ENCODE measurements at places on chromosomes 1 and 21.

GRCh38 chr1:244074559-244075171 is 23.6 kb downstream of the ZBTB18 start:
- DNase-seq, result no peak

DNA sequence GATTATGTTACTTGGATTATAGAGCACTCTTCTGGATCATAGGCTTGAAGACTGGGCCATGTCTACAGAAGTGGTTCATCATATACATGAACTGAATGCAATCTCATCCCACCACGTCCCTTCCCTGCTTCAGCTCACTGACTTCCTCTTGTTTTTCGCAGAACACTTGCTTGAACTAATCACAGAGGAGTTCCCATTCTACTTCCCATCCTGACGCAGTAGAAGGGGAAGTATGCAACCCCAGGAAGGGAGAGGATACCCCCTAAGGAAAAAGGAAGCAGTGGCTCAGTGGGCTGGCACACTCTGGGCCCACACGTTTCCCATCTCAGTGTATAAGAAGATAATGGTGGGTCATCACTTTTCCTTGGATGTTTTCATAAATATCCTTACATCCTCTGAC is 36.2 kb downstream of the CASQ2 start:
- no peak for DNase-seq

DNA sequence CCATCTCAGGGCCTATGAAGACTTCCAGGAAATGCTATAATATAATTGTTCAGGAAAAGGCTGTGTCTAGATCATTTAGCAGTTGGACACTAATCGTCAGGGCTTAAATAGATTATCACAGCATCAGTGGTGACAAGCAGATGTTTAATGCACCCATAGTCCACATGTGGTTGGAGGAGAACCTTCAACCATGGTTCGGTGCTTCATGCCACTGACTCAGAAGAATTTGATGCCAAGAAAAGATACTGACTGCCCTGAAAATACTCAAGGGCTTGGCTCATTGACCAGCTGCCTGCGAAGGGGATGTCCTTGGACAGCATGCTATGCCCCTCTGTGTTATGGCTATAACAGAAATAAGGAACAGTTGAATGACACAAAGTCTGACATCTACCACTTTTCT is 175.7 kb downstream of the HHIPL2 start:
- DNase-seq, result no peak

GRCh38 chr1:115596080-115596780 is 45.5 kb upstream of the VANGL1 start:
- no peak for DNase-seq

DNA sequence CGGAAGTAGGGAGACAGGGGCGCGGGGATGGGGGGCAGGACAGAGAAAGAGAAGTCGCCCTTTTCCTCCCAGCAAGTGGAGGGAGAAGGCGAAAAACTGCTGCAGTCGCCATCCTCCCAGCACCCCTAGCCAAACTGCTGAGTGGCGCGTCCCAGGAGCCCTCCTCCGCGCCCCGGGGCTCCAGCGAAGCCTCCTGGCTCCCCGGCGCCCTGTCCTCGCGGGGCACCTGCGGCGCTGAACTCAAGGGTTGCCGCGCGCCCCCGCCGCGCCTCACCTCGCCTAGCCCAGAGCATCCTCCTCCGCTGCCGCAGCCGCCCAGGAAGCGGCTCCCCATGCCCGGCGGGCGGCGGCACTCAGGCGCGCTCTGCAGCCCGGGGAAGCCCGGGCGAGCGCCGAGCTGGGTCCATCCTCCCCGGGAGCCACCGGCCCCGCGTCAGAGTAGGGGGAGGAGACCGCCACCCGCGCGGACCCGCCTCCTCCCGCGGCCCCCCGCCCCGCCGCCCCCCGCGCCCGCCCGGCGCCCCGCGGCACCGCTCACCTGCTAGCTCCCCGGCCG is at the start of gene DAB1:
DAB1 (minus strand) TSS at position 405 of the 556 bp plus-strand sequence. CDS start 133,030 bp downstream, outside the sequence.
- no peak for DNase-seq

- no peak for DNase-seq
These were observed 60.6 kb upstream of the LAMC2 start for GRCh38 chr1:183125279-183125999.

DNA sequence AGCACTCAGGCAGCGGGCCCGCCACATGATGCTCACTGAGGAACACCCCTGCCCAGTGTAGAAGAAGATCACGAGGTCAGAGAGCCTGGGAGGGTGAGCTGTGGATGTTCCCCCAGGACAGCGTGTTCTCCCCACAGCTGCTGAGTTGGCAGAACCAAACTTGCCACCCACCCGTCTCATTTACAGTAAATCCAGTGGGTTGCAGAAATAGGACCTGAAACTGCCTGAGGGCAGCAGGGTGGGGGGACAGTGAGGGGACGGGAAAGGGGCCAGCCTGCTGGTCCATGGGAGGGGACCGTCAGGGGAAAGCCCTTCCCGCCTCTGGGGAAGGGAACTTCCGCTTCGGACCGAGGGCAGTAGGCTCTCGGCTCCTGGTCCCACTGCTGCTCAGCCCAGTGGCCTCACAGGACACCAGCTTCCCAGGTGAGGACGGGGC is at the start of gene C1QB:
C1QB (plus strand) TSS at position 356 of the 436 bp plus-strand sequence. CDS start 6,227 bp downstream, outside the sequence.
- no peak for DNase-seq

GRCh38 chr1:1877865-1878436 is 12.9 kb downstream of the GNB1 start:
- no peak for DNase-seq

DNA sequence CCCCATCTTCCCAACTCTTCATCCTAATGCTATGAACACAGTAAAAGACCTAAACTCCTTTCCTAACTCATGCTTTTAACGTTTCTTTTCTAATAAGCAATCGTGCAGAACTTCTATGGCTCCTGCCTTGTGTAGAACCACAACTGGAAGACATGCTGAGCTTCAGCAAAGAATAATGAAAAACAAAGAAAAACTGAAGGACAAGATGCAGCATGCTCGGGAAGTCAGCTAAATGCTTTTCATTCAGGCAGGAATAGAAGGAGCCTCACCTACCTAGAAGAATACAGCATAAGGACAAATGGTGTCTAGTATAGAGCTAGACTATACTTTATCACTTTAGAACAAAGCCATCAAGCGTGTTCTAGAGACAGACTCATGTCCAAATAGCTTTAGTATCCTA is 45.9 kb downstream of the LUZP1 start:
- no peak for DNase-seq

DNA sequence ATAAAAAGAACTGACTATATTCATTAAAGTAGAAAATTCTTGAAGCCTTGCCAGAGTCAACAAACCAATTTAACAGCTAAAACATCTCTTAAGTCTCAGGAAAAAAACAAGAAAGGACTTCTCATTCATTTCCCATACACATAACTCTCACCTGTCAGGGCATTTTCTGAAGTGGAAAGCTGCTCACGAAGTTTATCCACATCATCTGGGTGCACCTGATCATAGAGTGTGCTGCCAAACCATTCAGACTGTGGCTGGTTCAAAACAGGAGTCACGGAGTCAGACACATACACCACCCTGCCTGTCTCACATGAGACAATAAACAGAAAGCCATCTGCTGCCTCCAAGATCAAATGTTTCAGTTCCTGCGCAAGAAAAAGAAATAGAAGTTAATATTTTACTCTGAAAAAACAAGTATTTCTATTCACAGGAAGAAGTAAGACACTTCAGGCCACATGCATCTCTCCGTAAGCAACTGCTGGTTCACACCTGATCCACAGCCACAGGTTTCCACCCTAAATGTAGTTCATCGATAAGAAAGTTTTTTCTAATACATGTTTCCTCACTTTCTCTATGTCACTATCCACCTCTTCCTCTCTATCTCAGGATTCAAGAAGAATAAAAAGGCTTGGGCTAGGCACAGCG is 28.2 kb upstream of the CTSK start:
- DNase-seq, result no peak

GRCh38 chr1:13451399-13451965 is 41.2 kb downstream of the PRAMEF20 start:
- no peak for DNase-seq

DNA sequence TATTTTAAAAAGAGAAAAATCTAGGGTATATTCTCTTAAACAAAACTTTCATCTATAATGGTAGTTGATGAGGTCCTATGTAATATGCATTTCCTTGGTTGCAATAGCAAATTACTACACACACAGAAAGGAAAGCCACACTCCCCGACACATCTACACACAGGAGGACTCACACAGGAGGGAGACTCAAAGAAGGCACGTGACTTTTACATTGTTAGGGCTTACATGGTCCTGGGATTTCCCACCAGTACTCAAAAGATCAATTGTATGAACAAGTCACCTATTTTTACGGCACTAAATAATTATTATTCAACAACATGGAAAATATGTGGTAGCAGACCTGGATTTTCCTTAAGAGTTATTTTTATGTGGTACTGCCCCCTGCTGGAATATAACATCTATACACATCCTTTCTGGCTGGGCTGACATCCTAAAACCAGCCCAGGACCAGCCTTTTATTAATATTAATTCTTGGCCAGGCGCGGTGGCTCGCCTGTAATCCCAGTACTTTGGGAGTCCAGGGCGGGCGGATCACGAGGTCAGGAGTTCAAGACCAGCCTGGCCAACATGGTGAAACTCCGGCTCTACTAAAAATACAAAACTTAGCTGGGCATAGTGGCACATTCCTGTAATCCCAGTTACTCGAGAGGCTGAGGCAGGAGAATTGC is 33.9 kb upstream of the LGALS8 start:
- peak; percentile 68 for DNase-seq

DNA sequence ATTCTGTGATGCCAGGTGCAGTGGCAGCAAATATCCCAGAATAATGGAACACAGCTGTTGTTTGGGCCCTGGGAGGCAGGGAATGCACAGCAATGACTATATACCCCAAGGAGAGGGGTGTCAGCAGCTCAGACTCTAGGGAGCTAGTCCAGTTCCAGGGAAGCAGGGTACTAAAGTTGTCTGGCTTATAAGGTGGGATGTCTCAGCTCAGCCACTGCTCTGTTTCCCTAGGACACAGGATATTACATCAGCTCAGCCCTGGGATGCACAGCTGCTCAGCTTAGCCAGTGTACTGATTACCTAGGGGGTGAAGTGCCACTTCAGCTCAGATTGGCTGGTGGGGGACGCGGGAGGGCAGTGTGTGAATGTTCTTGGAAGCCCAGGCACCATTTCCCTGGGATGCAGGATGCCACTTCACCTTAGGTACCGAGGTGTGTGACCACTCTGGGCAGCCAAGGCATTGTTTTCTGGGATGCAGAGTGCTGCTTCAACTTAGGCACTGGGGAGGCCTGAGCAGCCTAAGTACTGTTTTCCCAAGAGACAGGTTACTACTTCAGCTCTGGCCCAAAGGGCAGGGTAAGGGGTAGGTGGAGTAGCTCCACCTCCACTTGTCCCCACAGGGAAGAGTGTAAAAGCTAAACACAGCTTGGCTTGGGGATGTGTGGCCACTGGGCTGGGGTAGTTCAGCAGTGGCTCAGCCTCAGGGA is 59.4 kb downstream of the DIPK1A start:
- DNase-seq, result no peak
